NCI-H526 treated with DMSO at 0.1 percent for 48 hours (cell line): ENCODE measurements at places on chromosomes 7 and 10.

- DNase-seq: no peak
These were observed 32.8 kb downstream of the CFAP46 start for GRCh38 chr10:132909491-132910071.

DNA sequence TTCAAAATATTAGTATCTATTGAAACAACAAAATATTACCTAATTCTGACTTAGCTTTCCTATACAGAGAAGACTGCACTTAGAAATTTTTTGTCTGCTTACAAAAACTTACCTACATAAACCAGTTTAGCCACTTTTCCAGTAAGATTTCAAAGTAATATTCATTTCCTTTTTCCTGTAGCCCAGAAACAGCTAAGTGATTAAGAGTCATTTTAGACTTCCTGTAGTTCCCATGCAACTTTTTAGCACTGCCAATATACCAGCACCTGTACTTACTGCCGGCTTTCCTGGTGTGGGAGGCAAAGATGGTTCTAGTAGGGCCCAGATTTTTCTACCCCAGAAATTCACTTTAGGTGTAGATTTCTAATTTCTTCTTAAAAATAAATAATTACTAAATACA, 21.8 kb downstream of the NT5C2 start:
- DNase-seq: no peak

GRCh38 chr7:105245398-105246114, 143.2 kb downstream of the SRPK2 start:
- no peak for DNase-seq

DNA sequence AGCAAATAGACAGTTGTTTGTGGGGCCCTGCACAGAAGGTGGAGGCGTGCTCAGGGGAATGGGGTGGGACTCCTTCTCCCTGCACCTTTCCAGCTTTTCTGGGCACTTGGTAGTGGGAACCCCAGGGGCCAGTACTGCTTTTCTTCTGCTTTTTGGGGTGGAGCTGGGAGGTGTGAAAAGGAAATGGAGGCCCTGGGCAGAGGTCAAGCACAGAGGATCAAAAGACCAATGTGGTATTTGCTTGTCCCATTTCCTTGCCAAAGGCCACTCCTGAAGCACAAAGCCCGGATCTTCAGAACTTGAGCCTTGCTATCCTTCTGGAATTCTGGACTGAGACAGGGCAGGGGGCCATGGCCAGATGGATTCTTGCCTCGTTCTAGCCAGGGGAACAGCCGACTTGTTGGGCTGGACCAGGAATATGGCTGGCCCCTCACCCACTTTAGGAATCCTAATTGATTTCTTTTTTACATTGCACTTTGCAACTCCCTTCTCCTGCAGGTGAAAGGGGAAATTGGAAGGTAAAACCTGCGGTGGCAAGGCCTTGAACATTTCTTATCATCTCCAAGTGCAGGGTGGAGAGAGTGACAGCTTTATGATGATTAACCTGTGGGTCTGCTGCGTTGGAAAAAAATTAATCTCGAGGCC, 26.5 kb downstream of the ADRA2A start:
- no peak for DNase-seq

DNA sequence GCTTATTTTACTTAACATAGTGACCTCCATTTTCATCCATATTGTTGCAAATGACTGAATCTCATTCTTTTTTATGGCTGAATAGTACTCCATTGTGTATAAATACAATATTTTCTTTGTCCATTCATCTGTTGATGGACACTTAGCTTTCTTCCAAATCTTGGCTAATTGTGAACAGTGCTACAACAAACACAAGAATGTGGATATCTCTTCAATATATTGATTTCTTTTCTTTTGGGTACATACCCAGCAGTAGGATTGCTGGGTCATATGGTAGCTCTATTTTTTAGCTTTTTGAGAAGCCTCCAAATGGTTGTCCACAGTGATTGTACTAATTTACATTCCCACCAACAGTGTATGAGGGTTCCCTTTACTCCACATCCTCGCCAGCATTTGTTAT, 58.0 kb downstream of the CREB5 start:
- no peak for DNase-seq

DNA sequence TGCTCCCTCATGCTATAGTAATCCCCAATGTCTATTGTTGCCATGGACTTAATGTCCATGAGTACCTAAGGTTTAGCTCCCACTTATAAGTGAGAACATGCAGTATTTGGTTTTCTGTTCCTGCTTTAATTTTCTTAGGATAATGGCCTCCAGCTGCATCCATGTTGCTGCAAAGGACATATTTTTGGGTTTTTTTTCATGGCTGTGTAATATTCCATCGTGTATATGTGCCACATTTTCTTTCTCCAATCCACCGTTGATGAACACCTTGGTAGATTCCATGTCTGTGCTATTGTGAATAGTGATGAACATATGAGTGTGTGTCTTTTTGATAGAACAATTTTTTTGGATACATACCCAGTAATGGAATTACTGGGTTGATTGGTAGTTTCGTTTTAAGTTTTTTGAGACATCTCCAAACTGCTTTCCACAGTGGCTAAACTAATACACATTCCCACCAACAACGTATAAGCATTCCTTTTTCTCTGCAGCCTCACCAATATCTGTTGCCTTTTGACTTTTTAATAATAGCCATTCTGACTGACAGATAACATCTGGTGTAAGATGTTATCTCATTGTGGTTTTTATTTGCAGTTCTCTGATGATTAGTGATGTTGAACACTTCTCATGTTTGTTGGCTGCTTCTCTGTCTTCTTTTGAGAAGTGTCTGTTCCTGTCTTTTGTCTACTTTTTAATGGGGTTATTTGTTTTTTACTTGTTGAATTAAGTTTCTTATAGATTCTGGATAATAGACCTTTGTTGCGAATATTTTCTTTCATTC, 68.8 kb upstream of the IFRD1 start:
- no peak for DNase-seq

DNA sequence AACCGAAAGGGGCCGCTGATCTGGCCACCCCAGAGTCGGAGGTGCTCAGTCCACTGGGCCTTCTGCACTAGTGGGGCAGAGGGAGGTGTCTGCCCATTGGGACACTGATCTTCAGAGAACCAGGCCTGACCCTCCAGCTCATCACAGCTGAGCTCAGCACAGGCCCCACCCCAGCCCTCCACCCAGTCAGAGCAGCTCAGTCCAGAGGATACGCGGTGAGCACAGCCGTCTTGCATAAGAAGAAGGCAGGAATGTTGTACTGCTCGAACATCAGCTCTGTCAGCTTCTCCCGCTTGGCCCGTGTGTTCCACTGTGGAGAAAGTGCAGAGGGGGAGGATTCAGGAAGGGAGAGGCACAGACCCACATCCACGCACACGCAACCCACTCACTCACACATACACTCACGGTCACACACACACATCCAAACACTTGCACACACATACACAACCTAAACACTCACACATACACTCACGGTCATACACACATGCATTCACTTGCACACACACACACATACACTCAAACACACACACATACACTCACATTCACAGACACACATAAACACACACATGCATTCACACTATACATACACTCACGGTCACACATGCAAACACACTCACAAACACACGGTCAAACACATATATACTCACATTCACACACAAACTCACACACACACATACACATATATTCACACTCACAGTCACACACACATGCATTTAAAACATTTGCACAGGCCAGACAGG, 6.3 kb downstream of the ACTL6B start:
- DNase-seq: no peak

- no peak for DNase-seq
These were observed 21.6 kb downstream of the C1GALT1 start for GRCh38 chr7:7203813-7204575.

GRCh38 chr7:40165216-40165615, 30.4 kb downstream of the SUGCT start:
- DNase-seq: no peak

DNA sequence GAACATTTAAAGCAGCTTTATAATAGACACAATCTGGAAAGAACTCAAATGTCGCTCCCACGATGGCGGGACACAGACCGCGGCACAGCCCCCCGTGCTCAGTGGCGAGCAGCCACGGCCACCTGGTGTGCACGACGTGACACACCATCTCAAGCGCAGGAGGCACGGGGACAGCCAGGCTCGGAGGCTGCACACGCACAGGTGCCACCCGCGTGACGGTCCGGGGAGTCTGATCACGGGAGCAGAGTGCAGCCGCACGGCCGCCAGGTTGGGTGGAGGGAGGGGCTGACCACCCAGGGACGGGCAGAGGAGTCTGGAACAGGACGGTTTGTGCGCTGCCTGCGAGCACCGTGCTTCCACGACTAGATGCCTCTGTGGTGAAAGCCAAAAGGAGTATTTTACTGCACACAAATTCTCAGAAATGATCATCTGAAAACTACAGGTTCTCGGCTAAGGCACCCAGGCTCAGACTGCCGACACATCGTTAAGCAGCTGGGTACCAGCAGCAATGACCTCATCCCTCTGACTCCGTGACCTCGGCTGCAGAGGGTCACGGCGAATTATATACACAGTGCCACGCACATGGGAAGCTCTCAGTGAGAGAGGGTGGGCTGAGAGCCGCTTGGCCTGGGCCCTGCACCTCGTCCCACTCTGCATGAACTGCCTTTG, 7.5 kb upstream of the GPER1 start:
- no peak for DNase-seq
